Astrocyte of the hippocampus (primary cell): ENCODE measurements at places on chromosomes 5 and 9.
A peak's percentile ranks its signal among the peaks of the same experiment; 100 is the strongest.

DNA sequence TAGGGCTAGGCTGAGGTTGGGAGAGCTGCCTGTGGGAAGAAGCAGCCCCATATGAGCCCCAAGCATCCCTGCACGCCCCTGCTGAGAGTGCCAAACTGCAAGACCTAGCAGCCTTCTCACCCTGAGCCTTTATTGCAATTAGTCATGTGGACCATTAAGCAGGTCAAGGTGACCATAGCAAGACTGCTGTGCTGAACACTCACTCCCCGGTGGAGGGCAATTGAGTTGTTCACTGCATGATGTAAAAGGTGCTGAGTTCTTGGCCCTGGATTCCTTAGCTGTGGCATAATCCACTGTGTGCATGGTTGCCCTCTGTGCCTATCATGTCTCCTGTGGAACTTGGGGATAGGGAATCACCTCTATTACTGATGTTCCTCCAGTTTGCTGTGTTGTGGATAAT, 131.1 kb downstream of the FOXD1 start:
- no peak for DNase-seq

GRCh38 chr9:79154806-79155205, 417.0 kb upstream of the TLE4 start:
- DNase-seq = no peak

DNA sequence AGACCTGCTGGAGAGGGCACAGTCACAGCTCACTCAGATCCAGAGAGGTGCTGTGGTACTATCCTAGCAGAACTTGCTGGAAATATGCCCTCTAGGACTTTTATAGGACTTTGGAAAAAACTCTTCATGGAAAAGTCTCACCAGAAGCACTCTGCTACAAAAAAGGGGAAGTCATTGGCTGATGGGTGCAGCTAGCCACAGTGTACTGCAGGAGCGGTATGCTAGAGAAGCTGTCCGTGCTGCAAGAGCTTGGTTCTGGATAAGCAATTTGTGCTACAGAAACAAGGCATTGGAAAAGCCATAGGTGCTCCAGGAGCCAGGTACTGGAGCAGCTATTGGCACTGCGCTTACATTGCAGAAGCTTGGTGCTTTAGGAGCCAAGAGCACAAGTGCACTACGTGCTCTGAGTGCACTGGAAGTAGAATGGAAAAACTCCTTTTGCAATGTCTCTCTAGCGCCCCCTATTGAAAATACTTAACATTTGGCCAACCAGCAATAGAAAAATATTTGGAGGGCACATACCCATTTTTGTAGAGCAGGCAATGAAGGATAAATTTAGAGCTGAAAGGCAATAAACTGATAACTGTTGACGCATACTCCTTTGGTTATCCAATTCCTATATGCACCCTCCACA, 83.4 kb downstream of the MEGF10 start:
- no peak for DNase-seq

GRCh38 chr5:125868036-125868435, 555.2 kb upstream of the GRAMD2B start:
- DNase-seq = peak; percentile 16

- peak; percentile 85 for DNase-seq
These were observed 2.9 kb downstream of the OR2S2 start for GRCh38 chr9:35954942-35955546.

DNA sequence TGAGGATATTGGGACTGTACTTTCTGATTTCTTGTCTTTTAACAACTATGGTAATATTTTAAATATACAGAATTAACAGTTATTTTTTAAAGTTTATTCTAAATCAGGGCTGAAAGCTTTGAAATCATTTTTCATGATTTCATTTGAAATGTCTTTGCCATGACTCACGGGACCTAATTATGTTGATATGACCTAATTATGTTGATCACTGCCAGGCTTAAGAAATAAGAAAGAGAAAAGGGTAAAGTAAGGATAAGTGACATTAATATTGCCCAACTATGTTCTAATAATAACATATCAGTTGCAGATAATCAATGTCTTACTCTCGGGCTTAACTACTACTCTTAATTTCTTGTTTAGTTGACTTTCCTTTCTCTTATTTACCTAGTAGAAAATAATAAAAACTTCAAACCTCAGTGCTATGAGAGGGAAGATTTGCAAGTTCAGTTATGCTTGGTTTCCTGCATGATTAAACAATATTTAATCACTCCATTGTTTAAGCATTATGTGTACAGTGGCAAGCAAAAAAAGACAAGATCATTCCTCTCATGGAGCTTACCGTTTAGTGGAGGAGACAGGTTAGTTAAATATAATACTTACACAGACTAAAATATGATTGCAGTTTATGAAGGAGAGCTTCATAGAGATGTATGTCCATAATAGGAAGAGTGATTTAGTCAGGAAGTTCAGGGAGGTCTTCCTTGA, 67.0 kb upstream of the EIF4EBP3 start:
- DNase-seq = peak; percentile 10

GRCh38 chr5:131983244-131983771, 28.1 kb downstream of the ACSL6 start:
- DNase-seq = peak; percentile 80

- DNase-seq = no peak
These were observed 76.1 kb downstream of the SLC44A1 start for GRCh38 chr9:105320568-105320967.

- peak; percentile 57 for DNase-seq
These were observed 322.8 kb upstream of the RFX3 start for GRCh38 chr9:3848445-3849114.

DNA sequence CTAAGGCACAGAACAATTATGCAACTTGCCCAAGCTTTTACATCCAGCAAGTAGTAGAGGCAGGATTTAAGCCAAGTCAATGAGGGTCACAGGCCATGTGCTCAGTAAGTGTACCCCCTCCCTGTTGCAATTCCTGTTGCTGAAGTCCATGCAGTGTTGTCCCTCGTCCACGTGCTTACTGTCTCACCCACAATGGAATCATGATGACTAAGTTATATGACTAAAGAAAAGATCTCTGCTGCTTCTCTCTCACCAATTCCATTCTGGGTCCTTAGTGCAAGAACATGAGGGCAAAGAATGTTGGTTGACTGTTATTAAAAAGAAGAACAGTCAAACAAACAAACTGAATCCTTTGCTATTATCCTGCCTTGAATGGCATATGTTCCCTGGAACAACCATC, 233.6 kb upstream of the SLC24A2 start:
- peak; percentile 16 for DNase-seq

DNA sequence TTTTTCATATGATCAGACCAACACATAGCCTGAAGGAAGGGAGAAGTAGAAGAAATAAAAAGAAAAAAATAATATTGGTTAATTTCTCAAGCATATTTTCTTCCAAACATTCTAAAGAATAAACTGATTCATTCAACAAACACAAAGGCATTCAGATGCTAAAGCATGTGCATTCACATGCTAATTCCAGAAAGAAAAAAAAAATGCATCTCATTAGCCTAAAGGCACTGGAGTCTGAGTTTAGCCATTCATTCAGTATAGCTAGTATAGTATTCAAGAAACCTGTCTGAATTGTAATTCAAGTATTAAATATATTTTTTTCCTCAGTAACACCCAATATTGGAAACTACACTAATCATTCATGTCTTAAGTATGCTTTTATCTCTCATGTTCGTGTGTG, 61.0 kb upstream of the FER start:
- peak; percentile 14 for DNase-seq

DNA sequence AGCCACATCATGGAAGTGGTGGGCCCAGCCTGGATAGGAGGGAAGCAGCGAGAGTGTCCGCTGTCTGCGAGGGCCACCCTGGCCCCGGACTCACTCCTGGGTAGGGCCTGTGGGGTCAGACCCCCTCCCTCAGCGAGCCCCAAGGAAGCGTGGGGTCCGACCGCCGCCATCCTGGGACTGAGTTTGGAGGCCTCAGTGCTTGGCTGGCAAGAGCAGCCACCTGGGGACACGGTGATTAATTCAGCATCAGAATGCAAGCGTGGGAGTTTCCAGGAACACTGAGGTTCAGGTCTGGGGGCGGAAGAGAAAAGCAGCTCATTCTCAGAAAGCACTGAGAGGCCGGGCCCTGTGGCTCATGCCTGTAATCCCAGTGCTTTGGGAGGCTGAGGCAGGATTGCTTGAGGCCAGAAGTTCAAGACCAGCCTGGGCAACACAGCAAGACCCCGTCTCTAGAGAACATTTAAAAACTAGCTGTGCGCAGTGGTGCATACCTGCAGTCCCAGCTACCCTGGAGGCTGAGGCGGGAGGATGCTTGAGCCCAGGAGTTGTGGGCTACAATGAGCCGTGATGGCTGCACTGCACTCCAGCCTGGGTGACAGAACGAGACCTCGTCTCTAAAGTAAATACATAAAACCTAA, 18.3 kb upstream of the CAMSAP1 start:
- DNase-seq = no peak

DNA sequence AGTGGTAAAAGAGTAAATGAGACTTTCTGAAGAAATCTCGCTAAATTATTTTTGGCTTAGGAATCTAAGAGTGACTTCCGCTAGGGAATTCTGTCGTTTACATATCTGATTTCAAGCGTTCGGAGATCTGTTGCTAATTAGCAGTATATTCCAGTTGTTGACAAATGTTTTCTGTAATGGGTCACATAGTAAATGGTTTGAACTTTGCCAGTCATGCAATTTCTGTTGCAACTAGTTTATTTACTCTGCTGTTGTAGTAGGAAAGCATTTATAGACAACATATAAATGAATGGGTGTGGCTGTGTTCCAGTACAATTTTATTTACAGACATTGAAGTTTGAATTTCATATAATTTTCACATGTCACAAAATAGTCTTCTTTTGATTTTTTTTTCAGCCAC, 57.4 kb upstream of the JAK2 start:
- no peak for DNase-seq

DNA sequence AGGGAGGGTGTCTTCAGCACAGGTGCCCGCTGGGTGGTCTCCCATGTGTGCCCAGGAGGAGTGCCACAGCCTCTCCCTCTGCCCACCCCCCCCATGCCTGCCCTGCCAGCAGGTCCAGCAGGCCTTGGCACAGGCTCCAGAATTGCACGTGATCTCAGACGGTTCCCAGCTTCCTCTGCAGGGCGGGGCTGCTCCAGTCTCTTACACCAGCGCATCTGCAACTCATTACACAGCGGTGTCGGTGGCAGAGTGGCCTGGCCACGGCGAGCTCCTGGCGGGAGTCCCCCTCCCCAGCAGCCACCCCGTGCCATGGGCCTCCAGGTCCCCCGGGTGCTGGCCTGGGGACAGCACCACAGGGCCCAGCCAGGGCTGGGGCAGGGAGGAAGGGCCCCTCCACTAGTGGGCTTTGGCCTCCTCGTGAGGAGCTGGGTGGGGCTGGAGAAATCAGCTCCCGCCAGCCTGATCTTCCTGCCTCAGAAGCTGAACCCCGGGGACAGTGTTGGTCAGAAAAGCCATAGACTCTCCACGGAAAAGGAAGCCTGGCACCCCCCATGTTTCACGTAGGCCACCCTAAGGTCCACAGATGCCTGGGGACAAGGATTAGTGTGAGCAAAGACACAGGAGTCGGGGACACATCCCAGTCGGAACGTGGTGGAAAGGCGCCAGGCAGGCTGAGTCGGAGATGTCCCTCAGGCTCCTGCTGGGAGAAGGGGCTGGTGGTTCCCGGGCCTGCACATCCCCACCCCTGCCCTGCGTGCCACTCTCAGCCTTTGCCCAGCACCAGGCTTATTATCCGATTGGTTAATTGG, 40.2 kb downstream of the RXRA start:
- peak; percentile 86 for DNase-seq

GRCh38 chr5:157828105-157828943, 30.6 kb downstream of the CLINT1 start:
- DNase-seq = no peak

DNA sequence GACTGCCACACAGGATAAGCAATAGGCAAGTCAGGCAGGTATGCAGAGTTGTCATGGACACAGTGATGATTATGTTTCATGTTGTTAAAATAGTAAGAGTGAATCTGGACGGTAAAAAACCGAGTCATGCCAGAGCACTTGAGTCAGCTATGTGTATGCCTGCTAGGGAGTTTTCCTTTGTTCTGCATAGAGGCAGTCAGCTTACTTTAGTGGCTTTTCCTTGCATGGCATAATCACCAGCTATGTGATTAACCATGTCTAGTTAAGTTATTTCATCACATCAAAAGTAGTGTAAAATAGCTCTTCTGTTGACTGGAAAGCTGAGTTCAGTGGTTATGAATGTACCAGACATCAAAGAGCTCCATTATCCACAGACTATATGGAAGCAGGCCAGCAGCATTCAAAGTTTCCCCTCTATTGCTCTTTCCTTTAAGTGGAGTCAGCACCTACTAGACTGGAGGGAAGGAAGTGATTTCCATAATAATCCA, 989.8 kb downstream of the TLE1 start:
- peak; percentile 96 for DNase-seq

DNA sequence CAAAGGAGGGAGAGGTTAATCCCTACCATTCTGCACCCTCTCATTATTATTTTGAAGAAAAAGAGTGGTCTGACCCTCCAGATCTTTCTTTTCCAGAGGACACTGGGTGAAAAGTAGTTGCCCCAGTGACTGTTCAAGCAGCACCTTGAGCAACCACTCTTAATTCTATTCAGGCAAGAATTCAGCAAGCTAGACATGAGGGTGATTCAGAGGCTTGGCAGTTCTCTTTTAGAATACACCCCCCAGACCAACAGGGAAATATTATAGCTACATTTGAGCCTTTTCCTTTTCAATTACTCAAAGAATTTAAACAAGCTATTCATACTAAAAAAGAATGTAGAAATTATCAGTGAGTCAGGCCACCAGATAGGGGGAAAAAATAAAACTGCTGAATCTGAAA, 178.3 kb downstream of the MRPS30 start:
- DNase-seq = peak; percentile 80

DNA sequence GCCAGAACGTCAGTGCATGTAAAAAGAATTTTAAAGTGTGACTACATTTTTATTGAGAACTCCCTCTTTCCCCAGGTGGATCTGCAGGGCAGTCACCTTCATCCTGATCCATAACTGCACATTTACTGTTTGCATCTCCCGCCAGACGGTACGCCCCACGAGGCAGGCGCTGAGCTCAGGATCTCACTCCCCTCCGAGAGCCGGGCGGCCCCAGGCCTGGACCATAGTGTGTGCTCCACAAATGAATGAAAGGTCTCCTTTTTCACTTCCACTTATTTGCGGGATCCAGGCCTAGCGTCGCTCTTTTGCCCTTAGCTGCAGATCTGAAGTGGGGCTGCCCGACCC, 378 bp downstream of the DROSHA start:
- DNase-seq = peak; percentile 51

GRCh38 chr9:16335788-16336580, 534.5 kb downstream of the BNC2 start:
- peak; percentile 95 for DNase-seq

DNA sequence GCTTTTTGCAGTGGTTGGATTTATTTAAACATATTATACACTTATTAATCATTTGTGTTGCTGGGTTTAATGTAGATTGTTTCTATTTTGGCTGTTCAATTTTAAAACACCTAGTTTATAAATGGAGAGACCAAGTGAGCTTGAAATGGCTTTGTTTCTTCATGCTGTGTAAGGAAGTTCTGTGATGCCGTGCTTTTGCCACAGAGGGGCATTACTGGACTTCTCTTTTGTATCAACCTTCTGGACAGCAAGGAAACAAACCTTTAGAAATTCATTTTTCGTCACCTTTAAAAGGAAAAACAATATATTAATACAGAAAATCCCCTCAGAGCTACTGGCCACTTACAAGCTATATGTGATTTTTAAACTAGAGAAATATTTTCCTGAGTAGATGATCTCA, 81.9 kb downstream of the DMRTA1 start:
- peak; percentile 3 for DNase-seq
